ENCODE measurements at places on chromosomes 5 and 9.

- DNase-seq: no peak
Observed at GRCh38 chr5:35041261-35041660, 6.5 kb downstream of the AGXT2 start.

- DNase-seq: peak; percentile 42
Observed at GRCh38 chr5:71887680-71888079, 168.6 kb downstream of the CARTPT start.

GRCh38 chr9:136482046-136482792 lies 621 bp downstream of the SEC16A start:
- no peak for DNase-seq

DNA sequence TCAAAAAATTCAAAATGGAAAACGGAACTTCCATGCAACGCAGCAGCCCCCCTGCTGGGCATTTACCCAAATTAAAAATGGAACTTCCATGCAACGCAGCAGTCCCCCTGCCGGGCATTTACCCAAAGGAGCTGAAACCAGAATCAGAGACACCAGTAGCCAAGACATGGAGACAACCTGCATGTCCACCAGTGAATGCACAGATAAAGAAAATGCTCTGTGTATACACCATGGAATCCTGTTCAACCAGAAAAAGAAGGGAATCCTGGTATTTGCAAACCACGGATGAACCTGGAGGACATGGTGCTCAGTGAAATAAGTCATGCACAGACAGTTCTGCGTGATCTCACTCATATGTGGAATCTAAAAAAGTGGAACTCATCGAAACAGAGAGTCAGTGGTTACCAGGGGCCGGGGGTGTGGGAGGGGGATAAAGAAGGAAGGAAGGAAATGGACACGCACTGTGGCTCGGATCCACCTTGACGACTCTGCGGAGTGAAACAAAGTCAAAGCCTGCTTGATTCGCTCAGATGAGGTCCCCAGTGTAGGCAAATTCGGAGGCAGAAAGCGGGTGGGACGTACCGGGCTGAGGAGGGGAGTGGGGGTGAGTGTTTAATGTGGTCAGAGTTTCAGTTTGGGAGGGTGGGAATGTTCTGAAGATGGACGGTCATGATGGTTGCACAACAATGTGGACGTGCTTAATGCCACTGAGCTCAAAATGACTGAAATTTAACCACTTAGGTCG lies 40.2 kb upstream of the EXOC3 start:
- DNase-seq: no peak

DNA sequence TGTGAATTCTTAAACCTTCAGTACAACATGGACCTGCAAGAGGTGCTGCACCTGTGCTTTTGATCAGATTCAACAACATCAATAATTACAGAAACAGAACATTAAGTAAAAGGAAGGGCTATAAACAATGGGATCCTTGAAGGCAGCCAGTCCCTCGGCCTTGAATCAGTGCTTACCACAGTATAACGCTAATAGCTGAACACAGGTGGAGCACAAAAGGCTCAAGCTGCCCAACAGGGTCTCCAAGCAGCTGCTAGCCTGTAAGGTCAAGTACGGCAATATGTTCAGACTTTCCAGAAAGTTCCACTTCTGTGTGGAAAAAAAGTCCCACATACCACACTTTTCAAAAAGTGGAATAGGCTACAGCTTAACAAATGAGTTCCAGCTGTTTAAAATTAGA lies 61.9 kb upstream of the ITGA1 start:
- no peak for DNase-seq

GRCh38 chr9:122122468-122122867 lies 29.4 kb upstream of the TTLL11 start:
- DNase-seq: no peak

GRCh38 chr9:4803670-4804530 lies 11.2 kb downstream of the RCL1 start:
- DNase-seq: no peak

DNA sequence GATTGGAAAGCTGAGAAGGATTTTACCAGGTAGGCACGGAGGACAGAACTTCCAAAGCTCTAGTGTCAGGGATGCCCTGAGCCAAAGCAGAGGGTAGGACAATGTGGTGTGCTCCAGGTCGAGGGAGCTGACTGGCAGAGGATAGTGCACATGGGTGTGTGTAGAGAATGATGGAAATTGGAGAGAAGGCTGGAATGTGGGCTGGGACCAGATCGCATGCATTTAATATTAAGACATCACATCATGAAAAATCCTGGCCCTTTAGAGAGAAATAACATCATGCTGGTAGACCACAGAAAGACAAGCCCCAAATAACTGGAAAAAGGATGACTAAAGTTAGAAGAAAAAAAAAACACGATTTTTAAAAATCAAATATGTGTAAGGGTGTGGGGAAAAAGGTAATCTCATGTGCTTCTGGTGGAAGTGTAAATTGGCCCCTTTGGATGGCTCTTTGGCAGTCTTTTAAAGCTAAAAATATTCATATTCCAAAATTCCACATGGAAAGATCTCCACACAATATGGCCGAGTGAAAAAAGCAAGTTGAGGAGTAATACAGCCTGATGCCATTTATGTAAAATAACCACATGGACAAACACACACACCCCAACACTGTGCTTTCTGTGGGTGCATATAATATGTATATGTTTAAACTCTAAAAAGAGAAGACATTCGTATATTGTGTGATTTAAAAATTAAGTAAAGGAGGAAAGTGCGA lies 67.0 kb upstream of the TGFBR1 start:
- DNase-seq: no peak

GRCh38 chr5:10631316-10631996 lies 67.6 kb downstream of the ANKRD33B start:
- DNase-seq: no peak

GRCh38 chr5:89478851-89479250 lies 595.9 kb upstream of the MEF2C start:
- no peak for DNase-seq

DNA sequence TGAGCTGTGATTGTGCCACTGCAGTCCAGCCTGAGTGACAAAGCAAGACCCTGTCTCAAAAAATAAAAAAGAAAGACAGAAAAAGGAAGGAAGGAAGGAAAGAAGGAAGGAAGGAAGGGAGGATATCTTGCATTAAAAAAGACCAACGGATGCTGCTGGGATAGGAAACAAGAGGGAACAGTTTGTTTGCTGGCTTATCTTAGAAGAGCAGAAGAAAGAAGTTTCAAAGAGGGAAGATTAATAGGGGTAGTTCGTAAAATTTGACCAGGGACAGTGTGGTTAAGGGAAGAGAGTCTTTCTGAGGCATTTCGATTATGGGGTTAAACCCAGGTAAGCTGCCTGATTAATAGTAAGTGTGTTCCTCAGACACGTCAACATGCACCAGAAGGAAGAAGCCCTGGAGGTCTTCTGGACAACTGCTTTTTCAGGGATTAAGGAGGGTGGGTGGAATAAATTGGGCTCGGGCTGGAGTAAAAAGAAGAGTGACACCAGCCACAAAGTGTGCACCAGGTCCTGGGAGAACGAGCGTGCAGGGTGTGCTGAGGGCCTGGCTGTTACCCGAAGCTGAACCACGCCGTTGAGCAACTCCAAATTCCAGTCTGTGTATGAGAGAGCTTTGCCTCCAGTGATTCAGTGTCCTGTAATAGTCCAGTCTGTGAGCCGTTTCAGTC lies 24.8 kb downstream of the FYB1 start:
- no peak for DNase-seq

- DNase-seq: no peak
Observed at GRCh38 chr5:142777099-142777498, 6.9 kb downstream of the ARHGAP26 start.

Data from NCI-H524 treated with DMSO at 0.1 percent for 48 hours (cell line).